ENCODE measurements at places on chromosomes 12 and 14.

DNA sequence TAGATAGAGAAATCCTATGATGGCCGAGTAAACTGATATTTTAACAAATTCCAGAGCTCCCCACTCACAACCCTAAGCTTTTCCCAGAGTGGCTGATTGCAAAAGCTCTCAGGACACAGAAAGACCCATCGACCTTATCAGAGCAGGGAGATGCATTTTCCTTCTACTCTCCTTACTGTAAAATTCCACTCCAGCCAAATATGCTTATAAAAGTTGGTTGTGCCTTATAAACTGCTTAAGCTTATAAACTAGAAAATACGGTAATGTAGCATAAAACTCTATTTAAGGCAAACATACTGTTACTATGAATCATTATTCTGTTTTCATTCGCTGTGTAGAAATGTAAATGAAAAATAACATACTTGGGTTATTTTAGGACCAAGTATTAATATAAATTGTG lies 41.6 kb upstream of the TRHDE start:
- no peak for DNase-seq

DNA sequence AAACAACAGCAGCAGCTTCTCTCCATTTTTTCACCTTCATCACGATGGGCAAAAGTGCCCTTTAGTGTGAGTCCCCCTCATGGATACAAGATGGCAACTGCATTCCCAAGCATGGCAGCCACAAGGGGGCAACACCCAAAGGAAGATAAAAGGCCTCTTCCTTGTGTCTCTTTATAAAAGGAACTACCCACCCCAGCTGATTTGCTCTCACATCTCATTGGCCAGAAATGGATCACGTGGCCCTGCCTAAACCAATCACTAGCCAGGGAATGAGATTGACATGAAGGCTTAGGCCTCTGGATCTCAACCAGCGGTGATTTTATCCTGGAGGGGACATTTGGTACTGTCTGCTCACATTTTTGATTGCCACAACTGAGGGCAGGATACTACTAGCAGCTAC lies 21.9 kb upstream of the IFT81 start:
- no peak for DNase-seq

DNA sequence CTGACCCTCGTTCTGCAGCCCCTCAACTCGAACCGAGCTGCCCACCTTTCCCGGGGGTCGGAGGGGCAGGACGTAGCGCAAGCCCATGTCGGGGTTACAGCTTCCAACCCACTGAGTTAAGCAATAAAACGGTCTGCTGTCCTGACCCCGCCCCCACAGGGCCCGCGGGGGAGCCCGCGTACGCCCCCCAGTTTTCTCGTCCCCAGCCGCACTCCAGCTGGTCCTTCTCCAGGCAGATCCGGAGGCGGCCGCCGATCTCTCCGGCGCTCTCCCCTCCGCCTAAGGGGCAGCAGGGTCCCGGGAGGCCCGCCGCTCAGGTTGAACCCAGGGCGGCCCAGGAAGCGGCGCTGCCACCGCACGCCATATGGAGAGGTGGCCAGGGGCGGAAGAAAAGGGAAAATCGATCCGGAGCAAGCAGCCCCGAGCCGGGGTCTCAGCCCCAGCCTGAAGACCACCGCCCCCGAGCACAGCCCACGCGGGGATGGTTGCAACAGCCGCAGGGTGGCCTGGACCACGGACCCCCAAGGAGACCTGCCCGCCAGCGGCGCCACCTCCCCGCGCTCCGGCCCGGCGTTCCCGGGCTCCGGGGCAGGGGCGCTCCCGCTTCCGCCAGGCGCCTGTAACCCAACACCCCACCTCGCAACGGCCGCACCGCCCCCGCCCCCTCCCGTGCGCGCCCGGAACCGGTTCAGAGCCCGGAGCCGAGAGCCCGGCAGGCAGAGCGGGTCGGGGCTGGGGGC lies 760 bp downstream of the ACTN1 start:
- DNase-seq, result no peak

GRCh38 chr14:33120966-33121365 lies 182.3 kb downstream of the NPAS3 start:
- no peak for DNase-seq

DNA sequence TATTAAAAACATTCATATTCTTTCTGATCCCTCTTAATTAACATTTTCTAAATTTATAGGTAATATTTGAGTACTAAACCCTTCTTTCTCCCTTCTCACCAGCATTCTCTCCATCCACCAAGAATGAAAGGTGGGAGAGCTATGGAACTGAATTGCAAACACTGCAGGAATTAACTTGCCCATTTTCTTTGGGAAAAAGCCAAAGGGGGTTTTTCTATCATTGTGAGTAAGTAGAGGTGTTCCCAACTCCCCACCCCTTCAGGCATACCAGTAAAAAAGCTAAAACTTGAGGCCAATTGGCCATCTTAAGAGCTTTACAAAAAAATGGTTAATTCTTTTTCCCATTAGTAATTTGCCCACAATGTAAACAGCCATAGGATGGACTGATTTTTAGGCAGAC lies 23.7 kb downstream of the PCNX1 start:
- no peak for DNase-seq

DNA sequence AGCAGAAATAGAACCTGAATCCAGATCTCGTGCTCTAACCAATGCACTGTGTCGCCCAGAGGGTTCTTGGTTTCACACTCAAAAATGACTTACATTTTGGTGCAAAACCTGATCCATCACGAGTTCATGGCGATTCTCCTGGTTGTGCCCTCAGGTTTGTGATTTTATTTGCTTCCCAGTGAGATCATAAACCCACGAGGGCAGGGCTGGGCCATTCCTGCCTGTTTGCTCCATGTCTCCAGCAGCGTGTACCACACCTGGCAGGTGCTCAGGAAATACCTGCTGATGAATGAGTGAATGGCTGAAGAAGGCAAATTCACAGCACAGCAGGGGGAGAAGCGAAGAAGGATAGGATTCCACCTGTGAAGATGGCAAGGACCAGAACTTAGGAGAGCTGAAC lies 9.4 kb downstream of the ACACB start:
- no peak for DNase-seq

- DNase-seq, result no peak
Measured at GRCh38 chr12:788288-788687, 35.9 kb downstream of the WNK1 start.

- DNase-seq, result no peak
Measured at GRCh38 chr14:72726444-72726843, 167.5 kb downstream of the DPF3 start.

DNA sequence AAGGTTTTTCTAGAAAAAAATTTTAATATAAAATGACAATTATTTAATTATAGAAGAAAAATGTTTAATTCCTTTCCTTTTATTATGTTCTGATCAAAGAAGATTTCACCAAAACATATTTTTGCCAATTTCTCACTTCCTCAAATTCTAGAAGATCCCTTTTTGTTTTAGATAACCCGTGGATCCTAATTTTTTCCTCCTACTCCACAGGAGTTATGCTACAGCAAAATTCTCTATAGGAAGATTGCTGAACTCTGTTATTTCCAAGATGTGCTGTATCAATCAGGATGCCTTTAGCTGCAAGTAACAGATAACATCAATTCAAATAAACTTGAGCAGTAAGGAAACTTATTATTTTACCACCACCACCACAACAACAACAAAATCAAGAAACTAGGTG lies 3.8 kb upstream of the SNX6 start:
- no peak for DNase-seq

GRCh38 chr14:49203676-49204075 lies 382.5 kb downstream of the RPS29 start:
- DNase-seq, result no peak

GRCh38 chr14:92459030-92459949 lies 54.3 kb upstream of the RIN3 start:
- DNase-seq, result no peak

- no peak for DNase-seq
Measured at GRCh38 chr14:64409126-64409920, 21.2 kb downstream of the MTHFD1 start.

DNA sequence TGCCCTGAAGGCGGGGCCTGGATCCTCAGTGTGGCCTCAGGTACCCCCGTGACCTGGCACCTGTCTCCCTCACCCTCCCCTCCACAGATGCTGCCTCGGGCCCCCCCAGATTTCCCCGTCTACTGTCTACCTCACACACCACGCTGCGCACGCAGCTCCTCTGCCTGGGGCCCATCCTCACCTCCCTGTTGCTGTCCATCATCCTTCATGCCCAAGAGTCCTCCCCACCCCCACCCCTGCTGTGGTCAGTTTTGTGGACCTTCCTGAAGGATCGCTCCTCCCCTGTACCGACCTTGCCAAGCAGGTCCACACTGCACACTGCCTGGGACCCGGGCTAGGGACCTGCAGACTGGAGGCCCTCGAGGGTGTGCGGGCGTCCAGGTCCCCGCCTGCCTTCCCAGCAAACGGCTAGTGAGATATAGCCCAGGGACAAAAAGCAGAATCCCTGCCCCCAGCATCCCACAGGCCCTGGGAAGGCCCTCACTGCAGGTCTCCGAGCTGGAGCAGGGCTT lies 197.4 kb upstream of the DIO3 start:
- DNase-seq, result no peak

DNA sequence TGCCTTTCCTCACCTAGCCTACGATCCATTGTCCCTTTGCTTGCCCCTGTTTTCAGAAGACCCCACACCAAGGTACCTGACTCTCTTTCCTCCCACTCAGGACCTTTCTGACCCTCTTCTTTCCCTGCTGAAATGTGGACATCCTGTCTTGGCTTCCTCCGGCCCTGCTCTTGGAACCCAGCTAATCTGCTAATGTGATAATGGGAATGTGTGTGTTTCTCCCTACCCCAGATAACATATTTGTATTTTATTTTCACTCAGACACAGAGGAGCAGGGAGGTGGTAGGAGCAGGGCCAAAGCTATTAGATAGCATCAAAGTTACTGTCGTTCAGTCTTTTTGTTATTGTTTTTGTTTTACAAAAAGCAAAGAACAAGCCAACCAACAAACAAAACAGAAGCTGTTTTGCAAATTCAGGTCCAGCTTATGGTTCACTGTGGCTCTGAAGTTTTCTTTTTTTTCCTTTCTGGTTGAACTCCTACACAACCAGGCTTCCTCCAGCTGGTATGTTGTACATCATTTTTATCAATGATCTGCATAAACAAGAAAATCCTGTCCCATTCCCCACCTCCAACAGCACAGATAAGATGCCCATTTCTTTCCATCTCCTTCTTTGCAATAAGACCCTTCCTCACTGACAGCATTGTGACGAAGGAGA lies 137.3 kb downstream of the C12orf75 start:
- DNase-seq, result no peak

- no peak for DNase-seq
Measured at GRCh38 chr12:113292091-113292490, 42.8 kb downstream of the SLC8B1 start.
